Stimulated activated CD4-positive, alpha-beta T cell treated with anti-CD3 and anti-CD28 coated beads, Interleukin-12 subunit alpha, Interleukin-12 subunit beta, amount 100 ng/mL, for 4 hours (primary cell): ENCODE measurements at places on chromosomes 5 and 9.

DNA sequence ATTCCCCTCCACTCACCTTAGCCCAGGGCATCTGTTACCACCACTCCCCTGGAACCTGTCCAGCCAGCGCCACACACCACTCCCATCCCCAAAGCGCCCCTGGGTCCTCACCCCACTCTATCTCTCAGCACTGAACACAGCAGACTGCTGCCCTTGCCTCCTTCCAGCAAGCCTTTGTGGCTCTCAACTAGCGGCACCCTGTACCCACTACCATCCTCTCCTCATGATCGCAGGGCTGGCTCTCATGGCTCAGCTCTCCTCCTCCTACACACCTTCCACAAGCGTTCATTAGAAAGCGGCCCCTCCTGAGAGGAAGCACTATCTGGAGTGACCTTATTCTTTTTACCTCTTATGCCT, 13.3 kb upstream of the BASP1 start:
- no peak for DNase-seq

- DNase-seq = no peak
Observed at GRCh38 chr9:121778252-121779225, 127.1 kb downstream of the DAB2IP start.

DNA sequence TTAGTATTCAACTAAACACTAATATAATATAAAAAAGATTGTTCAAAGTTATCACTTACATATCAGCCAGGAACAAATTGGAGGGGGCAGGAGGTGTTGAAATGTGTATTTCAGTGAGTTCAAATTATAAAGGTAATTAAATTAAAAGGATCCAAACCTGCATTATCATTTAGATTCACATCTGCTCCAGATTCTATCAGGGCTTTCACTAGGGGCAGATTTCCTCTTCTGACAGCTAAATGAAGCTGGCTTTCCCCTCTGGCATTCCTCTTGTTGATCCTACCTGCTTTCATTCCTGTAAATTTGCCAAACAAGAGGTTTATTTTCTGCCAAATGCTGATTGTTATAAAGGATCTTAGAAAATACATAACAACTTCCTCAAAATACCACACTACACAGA, 86.3 kb upstream of the GCNT4 start:
- DNase-seq = no peak

DNA sequence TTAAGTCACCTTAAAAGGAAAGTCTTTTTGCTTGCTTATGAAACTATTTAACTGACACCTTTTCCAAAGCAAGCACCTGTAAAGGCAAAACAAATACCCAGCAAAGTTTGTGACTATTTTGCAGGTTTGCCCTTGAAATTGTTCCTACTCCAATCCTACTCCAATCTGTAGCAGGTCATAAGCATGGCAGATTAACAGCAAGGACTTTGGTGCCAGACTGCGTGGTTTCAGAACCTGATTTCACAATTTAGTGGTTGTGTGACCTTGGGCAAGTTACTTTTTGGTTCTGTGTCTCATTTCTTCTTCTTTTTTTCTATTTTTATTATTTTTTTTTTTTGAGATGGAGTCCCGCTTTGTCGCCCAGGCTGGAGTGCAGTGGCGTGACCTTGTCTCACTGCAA, 282.1 kb downstream of the RFX3 start:
- no peak for DNase-seq

DNA sequence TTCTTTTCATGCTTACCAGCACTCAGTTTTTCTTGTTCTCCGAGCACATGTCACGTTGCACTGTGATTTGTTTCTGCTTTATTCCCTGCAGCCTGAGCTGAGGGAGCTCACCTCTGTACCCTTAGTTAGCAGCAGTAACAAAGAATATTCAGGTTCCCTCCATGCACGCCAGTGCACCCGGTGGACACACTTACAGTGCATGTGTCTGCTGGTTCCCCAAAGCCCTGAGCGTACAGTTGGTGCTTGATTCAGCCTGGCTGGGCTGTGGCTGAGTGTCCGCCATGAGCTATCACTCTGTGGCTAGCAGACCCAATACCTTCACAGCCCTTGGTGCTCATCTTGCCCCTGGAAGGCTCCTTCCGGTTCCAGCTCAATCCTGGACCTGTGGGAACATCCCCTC, 93.5 kb downstream of the MVB12B start:
- no peak for DNase-seq

GRCh38 chr5:9712506-9712905, 82.4 kb upstream of the TAS2R1 start:
- DNase-seq = no peak

- no peak for DNase-seq
Observed at GRCh38 chr9:14301006-14301405, 12.9 kb downstream of the NFIB start.

DNA sequence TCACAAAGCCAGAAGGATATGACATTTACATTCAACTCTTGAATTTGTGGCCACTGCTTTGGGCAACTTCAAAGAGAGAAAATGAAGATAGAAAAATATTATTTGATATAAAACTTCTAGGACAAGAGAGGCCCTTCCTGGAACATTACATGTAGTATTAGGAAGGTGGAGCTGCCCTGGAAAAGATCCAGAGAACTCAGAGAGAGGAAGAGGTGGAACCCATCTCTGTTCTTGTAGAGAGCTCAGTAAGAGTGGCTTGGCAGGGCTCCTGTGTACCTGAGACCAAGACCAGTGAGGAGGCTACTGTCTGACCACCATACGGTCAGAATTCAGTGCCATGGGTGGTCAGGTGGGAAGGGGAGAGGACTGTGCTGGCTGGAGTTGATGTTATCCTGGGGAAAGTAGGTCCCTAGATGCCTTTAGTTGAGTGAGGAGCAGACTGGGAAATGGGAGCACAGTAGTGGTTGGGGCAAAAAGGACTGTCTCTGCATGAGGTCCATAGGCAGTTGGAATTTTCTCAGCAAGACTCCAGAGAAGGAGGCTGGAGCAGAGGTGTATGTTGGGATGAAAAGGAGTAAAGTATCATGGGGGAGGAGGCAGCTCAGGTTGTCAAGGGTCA, 7.6 kb downstream of the TGFBI start:
- DNase-seq = no peak

GRCh38 chr5:98581112-98581997, 192.1 kb upstream of the RGMB start:
- DNase-seq = no peak

- no peak for DNase-seq
Observed at GRCh38 chr5:116834796-116835515, 260.3 kb upstream of the SEMA6A start.

DNA sequence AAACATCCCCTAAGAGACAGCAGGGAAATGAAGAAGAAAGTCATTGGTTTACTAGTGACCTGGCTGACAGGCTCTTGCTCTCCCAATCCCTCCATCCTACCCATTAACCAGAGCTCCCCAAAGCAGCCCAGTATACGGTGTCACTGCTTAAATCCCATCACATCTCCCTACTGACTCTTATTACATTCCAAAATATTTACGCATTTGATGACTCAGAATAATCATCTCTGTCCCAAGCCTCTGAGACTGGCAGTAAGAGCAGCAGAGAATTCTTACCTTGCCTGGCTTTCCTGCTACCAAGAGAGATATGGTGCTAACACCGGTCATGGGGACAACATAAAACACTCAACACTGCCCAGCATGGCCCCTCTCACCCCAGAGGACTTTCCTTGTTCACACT, 20.2 kb upstream of the WHRN start:
- DNase-seq = no peak

DNA sequence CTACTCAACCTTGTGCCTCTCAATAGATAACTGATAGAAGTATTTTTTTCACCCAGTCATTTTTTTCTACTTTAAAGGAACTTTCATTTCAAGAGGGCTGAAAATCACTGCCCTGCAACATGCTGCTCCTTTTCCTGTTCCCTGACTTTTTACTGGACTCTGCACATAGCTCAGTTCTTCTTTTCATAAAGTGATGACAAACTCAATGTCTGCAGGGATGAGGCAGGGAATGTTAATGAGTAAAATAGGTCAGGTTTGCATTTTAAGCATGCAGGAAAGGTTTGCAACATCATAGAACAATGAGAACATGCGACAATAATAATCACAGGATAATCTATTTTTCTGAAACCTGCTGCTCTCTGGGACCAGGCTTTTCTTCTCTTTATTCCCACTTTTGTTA, 172.2 kb upstream of the SGCD start:
- DNase-seq = no peak

DNA sequence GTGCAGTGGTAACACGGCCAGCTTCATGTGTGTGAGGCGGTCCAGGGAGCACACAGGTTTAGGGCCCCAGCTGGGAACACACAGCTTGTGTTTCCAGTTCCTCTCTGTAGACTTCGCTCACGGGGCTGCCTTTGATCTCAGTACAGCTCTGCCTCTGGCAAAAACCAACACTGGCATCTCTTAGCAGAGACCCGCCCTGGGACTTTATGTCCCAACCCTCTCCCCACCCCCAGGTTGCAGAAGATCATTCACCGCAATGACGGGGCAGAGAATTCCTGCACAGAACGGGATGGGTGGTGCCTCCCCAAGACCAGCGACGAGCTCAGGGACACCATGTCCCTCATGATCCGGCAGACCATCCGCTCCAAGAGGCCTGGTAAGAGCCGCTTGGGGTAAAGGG, 5.2 kb upstream of the CEL start:
- no peak for DNase-seq

GRCh38 chr5:95878417-95879323, 56.1 kb upstream of the GLRX start:
- no peak for DNase-seq

GRCh38 chr9:107976767-107977166, 487.2 kb upstream of the KLF4 start:
- no peak for DNase-seq

DNA sequence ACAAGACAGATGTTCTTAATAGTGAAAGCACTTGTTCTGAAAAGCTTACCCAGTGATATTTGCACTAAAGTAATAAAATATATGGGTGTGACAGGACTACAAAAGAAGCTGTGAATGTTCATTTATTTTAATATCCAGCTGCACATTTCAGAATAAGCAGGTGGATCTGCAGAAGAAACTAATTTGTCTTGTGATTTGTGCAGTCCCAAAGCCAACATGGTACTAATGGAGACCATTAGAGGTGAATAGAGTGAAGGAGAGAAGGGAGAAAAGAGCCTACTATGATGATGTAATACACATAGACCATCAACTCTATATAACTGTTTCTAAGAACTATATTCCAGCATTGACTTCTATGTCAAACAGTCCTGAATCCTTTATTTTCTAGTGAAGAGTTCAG, 362.8 kb downstream of the ISL1 start:
- DNase-seq = no peak

GRCh38 chr9:87722393-87723088, 3.4 kb upstream of the CTSL start:
- no peak for DNase-seq

DNA sequence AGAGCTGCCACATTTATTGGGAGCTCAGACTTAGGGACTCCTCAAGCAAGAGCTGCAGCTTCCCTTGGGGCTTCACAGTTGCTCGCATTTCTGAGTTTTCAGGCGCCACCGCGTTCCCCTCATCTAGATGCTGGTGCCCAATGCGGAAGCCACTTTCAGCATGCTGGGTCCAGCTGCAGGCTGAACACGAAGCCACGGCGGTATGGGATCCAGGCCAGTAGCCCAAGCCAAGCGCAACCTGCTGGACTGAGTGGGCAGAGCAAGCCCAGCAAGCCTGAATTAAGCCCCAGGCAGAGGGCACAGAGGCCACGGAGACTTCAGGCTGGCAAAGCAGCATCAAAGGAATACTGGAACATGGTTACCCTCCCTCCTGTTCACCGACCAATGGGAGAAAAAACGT, 391.5 kb downstream of the HTR1A start:
- DNase-seq = no peak

GRCh38 chr5:112467485-112467884, 48.4 kb upstream of the EPB41L4A start:
- no peak for DNase-seq

- DNase-seq = no peak
Observed at GRCh38 chr9:101966691-101967090, 228.2 kb upstream of the GRIN3A start.
